Activated naive CD4-positive, alpha-beta T cell treated with Interleukin-2 at 50 U/mL for 16 hours (primary cell): ENCODE measurements at places on chromosomes 3 and 15.
A peak's percentile ranks its signal among the peaks of the same experiment; 100 is the strongest.

DNA sequence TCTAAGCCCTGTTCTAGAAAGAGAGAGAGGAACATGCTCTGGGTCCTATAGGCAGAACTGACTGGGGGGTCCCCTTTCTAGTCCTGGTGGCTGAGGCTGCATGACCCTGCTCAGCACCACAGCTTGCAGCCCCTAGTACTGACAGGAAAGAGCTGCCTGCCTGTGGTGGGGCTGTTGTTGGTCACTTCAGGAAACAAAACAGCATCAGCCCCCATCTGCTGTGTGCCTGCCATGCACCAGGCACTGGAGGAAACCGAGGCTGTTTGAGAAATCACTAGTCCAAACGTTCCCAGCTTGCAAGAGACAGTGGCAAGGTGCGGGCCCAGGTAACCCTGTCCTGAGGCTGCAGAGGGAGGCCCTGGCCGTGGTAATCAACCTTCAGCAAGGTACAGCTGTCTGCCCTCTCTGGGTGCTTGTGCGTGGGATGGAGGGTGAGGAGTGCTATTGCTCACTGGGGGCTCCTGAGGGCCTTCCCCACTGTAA lies 90.6 kb downstream of the IQSEC1 start:
- DNase-seq: no peak

DNA sequence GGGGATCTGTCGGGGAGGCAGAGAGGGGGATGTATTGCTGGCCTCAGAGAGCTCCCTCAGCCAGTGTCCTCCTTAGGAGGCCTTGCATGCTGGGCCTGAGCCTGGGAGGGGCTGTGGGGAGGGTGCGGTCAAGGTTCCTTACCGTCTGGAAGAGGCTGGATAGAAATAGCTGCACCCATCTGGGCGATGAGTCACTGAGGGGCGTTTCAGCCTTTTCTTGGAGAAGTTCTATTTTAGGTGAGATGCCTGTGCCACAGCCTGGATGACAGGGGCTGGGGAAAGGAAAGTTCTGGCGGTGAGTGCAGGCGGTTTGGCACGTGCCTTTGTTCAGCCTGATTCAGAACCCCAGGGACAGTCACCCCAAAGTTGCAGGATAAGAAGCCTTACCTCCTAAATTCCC lies 35.7 kb upstream of the APEH start:
- no peak for DNase-seq

GRCh38 chr3:40189118-40189517 lies 120.4 kb upstream of the EIF1B start:
- no peak for DNase-seq

DNA sequence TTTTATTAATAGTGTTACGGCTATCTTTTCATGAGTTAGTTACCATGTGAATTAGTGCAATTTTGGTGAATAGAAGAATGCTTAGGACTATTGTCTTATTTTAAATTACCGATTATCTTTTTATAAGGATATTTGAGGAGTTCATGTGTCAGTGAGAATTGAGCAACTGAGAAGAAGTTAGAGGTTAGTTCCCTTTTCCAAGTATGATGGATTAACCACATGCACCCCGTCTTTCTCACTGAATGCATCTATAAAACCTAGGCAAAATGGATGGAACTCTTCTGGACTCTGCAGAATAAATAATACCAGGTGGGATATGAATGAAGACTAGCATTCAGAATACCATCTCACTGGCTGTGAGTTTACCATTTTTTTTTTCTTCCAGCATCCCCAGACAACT lies 74.3 kb downstream of the TCF12 start:
- no peak for DNase-seq

- no peak for DNase-seq
Observed at GRCh38 chr3:37229740-37230139, 55.4 kb upstream of the LRRFIP2 start.

- DNase-seq: no peak
Observed at GRCh38 chr3:70606018-70606417, 293.6 kb upstream of the MDFIC2 start.

DNA sequence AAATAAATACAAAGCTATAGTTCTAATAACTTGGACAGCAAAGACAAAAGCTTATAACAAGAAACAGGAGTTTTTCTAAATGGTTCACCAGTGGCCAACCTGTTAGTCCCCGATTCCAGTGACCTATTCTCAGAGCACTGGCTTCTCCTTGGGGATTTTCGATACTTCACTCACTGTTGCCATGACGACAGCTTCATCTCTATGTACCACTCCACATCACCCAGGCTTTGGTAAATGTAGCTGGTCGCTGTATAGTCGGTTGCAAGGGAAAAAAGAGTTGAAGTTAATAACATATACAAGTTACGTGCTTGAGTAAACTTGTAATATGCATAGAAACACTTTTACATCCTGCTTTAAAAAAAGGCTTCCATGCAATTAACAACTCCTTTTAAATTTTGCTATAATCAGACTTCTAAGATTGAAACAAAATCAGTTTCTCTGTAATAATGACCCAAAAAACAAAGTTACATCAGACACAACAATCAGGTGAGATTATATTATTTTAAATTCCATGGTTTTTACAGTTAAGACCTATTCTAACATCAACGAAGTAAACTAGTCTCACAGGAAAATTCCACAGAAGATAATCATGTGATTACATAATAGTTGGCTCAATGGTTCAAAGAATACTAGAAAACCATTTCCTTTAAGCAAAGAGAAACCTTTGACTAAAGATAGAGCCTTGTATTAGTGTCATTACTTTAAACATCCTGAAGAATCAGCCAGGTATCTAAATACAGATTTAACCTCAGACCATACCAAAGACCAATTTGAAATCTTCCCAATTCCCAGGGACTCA lies 2.9 kb downstream of the CCNL1 start:
- no peak for DNase-seq

DNA sequence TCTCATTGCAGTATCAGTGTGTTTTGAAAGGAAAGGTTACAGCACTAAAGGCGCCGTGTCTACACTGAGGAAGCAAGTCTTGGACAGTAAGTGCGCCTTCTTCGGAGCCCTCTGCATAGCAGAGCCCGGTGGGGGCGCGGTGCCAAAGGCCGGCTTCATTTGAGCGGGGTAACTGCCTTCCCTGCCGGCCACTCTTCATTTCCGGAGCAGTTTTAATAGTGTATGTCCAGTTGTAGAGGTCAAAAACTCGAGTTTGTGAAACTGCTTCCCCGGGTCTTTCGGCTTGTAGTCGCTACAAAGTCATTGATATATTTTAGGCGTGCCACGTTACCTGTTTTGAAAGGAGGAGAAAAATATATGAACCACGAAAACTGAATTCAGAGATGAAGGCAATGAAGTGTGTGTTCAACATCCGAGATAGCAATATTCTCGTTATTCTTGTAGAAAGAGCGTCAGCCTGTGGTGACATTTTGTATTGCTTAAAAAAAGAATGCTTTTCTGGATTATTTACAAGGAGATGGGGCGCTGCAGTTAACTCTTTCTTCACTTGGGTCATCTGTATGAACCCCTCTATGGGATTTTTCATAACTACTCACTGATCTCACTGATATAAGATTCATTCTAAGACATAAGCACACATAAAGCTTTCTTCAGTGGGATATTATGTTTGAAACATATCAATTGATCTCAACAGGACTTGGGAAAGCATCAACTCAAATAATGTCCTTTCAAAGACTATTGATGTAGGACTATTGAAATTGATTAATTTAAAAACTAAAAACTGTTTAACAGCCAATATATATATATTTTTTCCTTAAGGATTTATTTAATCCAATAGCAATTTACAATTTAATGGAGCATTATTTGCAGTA lies 3.0 kb downstream of the ALCAM start:
- DNase-seq: peak; percentile 38

- DNase-seq: no peak
Observed at GRCh38 chr3:123034120-123034519, 6.6 kb upstream of the SEMA5B start.

GRCh38 chr15:25182098-25182478 lies 227.3 kb downstream of the SNRPN start:
- DNase-seq: no peak

- no peak for DNase-seq
Observed at GRCh38 chr3:60775985-60776384, 475.3 kb downstream of the FHIT start.

GRCh38 chr15:36414670-36415069 lies 164.8 kb upstream of the CDIN1 start:
- DNase-seq: no peak

DNA sequence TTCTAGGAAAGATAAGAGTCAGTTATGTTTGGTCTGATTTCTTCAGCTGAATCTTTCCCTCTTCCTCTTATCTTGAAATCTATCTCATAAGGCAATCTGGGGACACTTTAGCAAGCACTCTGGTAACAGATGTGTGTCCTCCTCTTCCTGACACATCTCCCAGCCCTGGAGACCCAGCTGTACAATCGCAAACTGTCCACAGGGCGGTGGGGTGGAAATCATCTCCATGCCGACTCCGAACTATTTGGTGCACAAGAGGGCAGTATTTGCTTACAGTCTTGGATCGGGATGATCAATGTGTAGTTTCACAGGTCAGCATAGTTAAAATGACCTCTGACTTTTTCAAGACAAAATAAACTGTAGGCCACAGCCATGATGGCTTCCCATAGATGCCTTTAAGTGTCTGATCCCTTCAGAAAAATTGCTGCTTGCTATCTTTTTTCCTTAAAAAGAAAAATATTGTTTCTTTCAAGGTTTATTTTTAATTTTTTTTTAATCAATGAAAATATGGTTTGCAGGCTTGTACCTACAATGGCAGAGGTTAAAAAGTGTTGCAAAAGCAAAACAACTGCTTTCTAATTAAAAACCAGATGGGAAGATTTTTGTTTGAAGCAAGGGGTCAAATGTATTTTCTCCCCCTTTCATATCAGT lies 17.7 kb downstream of the EEFSEC start:
- no peak for DNase-seq

DNA sequence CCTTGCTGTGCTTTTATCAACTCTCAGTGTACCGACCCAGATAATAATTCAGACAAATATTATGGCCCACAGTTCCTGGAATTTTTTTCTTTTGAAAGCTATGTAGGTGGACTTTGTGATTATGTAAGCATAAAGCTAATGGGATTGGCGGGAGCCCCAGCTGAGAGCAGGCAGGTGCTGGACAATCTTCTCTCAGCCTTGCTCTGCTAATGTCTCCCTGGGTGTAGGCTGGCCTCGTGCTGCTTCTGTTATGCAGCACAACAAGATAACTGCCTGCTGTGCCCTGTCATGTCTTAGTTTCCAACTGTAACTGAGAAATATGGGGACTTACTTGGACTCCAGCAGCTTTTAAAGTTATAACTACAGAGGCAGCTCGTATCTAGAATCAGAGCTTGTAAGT lies 415.0 kb downstream of the PDCD6IP start:
- DNase-seq: no peak

DNA sequence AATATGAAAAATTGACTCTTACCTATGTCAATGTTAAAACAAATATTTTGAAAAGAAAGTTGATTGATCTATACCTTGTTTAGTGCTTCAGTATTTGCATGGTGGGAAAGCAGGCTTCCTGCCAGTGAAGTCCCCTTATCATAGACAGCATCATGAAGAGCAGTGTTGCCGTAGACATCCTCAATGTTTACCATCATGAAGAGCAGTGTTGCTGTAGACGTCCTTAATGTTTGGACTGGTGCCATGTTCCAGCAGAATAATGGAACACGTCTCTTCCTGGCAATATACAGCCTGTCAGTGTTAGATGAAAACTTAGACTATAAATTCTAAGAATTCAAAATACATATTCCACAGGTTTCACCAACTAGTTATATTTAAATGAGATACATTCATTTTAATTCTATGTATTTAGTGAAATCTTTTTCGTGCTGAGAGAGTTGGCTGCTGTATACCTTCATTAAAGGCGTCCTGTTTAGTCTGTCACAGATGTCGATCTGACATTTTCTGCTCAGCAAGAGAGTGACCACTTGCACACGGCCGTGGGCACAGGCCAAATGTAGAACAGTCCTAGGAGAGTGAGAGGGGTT lies 116.8 kb downstream of the LMLN start:
- DNase-seq: no peak

GRCh38 chr3:34357461-34357860 lies 559.0 kb downstream of the PDCD6IP start:
- DNase-seq: no peak

DNA sequence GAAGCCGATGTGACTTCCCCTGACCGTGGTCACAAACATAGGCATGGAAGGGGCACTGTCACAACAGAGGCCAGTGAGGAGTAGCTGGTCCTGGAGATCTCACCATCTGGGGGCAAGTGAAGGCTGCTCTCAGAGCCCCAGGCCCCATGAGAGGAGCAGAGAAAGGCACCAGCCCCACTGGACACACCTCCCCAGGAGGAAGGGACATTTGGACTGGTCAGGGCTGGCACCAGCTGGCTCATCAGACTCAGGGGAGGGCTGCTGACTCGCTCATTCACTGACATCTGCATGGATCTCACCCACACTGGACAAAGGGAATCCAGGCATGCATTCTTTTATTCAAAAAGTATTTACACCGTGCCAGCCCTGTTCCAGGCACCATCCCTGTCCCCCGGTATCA lies 26.8 kb downstream of the ESYT3 start:
- no peak for DNase-seq

DNA sequence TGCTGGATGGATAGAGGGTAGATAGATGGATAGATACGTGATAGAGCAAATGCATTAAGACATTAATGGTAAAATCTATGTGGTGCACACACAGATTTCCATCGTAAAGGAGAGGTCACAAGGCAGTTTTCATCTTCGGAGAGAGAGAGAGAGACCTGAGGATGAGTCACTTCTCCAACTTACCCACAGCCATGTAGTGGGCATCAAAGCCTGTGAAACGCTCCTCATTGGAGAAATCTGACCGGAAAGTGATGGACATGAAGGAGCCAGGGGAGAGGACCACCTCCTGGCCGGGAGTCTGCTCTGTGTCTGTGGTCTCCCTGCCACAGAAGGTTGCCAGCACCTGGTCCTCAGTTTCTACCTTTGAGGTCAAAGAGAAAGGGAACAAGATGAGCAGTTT lies 29.2 kb downstream of the MASP1 start:
- no peak for DNase-seq

DNA sequence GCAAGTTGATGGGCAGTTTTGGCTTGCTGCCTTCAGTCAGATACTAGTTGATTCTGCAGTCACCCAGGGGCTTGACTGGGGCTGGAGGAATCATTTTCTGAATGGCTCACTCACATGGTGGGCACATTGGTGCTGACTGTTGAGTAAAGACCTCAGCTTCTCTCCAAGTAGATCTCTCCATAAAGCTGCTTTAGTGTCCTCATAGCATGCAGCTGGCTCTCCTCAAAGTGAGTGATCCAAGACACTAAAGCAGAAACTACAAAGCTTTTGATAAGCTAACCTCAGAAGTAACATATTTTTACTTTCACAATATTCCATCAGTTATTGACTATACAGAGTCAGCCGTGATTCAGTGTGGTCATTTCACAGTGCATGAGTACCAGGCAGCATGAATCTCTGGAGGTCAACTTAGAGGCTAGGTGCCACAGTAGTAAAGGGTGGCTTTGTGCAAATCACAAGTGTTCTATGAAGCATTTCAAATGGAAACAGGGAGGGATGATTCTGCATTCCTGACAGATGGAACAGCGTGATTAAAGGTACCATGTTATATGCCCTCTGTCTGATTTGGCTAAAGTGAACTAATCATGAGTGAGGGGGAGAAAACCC lies 24.3 kb upstream of the ATP8B4 start:
- no peak for DNase-seq
